ENCODE measurements at places on chromosomes 7 and 10.
A peak's percentile ranks its signal among the peaks of the same experiment; 100 is the strongest.

- no peak for DNase-seq
Observed at GRCh38 chr10:129371541-129371940, 95.5 kb upstream of the MGMT start.

- DNase-seq: no peak
Observed at GRCh38 chr7:95693551-95694333, 78.6 kb upstream of the DYNC1I1 start.

DNA sequence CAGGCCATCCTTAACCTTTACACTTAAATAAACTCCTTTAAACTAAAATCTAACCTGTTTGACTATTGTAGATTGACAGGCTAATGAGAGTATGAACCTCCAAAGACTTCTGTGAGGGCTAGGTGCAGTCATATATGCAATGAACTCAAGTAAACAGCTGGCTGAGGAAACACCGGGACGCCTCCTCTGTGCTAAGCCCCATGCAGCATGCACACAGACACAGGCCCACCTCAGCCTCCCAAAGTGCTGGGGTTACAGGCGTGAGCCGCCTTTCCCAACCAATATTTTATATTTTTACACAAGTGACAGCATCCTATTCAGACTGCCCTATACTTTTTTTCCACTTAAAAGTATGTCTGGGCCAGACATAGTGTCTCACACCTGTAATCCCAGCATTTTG, 1.5 kb upstream of the FXYD4 start:
- no peak for DNase-seq

DNA sequence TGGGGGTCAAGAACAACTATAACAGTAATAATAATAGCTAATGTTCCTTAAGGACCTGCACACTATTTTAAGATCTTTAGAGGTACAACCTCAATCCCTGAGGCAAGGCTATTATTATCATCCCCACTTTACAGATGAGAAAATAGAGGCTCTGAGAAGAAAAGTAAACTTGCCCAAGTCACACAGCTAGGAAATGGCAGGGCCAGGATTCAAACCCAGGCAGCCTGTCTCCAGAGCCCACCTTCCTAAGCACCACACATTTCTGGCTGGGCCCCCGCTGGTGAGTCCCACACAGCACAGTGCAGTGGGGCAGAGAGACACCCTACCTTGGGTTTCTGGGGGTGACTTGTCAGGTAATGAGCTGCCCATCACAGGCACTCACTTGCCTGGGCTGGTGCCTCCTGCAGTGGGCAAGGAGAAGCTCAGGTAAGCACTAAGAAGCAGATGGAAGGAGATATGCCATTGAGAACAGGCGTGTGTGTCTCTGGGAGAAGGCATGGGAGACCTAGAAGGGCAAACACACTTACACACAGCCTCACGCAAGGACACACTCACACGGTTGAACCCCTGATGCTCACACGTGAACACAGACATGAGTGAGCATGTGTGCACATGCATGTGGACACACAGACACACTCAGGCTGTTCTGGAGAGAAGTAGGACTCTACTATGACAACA, 104.4 kb upstream of the ZMIZ1 start:
- DNase-seq: no peak

- no peak for DNase-seq
Observed at GRCh38 chr7:51111241-51111940, 205.2 kb downstream of the COBL start.

DNA sequence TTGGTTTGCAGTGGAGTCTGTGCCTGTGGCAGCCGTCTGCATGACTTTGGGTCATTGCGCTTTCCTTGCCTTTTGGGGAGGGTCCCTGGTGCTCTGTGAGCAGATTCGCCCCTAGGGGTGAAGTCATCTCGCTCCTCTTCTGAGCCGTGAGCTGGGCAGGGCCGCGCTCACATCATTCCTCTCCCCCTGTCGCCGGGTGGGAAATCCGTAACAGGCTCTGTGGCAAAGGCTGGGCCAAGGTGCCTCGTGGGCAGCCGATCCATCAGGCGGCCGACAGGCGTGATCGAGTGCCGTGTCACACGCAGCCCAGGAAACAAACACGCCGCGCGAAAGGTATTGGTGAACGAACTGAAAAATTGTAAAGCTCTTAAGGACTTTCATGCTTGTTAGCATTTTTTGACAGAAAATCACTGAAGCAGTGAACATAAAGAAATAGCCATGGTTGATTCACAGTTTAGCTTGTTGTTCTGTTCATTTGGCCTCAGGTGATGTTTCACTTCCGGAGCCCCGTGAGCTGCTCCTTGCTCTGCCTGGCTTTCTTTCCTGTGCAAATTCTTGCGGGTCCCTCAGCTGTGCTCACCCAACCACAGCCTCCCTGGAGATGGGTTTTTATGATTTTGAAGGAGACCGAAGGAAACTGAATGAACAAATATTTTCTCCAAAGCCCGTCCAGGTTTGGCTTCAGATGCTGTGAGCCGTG, 122.1 kb downstream of the NKX6-2 start:
- DNase-seq: no peak

GRCh38 chr10:79443338-79444198, 1.9 kb downstream of the ZCCHC24 start:
- DNase-seq: no peak

DNA sequence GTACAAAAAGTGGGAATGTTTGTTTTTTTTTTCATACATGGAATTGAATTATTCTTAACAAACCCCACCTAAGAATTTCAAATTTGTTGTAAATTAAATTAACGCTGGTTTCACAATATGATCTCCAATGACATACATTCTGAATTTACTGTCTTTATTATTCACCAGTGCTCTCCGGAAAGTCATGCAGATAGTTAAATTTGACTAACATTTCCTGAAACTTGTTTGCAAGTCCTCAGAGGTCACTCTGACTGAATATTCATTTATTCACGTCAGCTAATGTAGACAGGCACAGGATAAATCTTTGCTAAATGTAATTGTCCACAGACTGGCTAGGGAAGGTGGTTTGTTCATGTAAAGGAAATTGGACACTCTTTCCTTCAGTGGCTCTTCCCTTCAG, 730.4 kb downstream of the PHTF2 start:
- DNase-seq: no peak

GRCh38 chr10:63628526-63629362, 107.5 kb downstream of the REEP3 start:
- no peak for DNase-seq

- DNase-seq: no peak
Observed at GRCh38 chr7:24200407-24200966, 83.5 kb upstream of the NPY start.

DNA sequence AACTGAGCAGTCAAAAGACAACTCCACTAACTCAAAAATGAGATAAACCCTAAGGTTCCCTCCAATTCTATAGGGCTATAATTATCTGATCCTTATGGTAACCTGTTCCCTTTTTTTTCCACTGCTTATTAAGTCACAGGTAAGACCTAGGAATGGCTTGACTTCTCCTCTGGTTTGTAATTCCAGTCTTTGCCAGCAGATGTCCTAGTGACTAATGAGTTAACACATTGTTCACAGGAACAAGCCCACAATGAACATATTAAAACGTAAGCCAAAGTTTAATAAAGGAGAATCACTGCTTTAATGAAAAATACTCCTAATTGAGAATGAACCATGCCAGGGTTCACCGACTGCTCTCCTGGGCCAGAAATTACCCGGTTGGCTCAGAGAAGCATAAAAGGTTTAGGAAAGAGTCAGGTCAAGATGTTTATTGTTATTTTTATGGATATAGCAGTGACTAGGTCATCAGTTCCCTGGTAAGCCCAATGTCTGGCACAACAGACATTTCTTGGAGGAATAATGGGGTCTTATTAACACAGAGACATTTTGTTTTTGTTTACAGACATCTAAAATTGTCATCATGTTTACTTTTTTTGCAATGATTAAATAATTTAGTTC, 120.1 kb downstream of the ELAPOR2 start:
- no peak for DNase-seq

DNA sequence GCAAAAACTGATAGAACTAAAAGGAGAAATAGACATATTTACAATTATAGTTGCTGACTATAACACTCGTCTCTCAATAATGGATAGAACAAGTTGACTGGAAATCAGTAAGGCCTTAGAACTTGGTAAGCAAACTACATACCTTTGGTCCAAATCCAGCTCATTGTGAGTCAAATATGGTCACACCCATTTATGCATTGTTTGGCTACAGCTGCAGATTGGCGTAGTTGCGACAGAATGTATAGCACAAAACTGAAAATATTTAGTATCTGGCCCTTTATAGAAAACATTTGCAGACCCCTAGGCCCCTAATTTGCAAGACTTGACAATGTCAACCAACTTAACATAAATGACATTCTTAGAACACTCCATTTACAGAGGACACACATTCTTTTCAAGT, 103.6 kb upstream of the EGR2 start:
- DNase-seq: no peak

GRCh38 chr10:28530751-28531150, 2.2 kb upstream of the WAC start:
- DNase-seq: no peak

- no peak for DNase-seq
Observed at GRCh38 chr7:24827589-24827988, 70.3 kb upstream of the GSDME start.

DNA sequence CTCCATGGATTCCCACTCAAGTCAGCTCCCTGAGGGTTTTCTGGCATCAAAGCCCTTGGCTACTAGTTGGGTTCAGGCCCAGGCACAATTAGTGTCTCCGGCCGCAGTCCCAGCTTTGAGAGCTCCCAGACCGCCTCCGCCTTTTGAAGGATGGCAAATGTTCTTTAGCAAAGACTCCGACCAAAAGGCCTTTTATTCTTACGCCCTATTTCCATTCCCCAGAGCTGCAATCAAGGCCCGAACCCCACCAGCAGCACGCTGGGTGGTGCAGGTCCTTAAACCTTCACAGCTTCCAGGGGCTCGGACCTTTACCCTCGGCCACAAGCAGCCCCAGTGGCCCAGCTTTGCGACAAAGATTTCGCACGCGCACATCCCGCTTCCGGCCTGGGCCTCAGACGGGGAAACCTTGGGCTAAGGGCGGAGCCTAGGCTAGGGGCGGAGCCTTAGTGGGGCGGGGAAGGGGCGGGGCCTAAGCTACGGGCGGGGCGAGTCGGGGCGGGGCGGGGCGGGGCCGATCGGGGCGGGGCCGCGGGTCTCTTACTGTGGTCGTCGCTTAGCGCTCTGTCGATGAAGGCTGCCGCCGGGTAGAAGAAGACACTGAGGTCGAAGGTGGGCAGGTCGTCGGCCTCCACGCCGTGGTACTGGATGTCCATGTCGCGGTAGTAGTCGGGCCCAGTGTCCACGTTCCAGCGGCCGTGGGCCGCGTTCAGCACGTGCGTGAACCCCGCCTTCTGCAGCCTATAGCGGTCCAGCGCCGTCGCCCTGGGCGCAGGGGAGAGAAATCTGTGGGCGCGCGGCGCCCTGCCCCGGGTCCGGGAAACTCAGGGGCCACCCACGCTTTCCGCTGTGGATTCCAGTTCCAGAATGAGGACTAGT, 68.0 kb upstream of the SAMD8 start:
- peak; percentile 16 for DNase-seq

DNA sequence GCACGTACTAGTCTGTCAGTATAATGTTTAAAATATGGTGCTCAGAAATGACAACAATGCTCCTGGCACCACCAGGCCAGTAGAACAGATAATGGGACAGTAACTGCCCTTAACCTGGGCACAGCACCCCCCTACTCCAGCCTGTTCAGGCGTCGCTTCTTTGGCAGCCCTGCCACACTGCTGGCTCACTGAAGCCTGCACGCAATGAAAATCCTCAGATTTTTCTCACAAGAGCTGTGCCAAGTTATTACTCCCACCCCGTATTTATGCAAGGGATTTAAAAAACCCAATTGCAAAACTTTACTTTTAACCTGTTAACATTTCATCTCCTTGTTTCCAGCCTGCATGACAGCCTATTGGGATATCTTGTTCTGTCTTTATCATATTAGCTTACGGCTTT, 56.6 kb upstream of the LAMB1 start:
- DNase-seq: no peak

DNA sequence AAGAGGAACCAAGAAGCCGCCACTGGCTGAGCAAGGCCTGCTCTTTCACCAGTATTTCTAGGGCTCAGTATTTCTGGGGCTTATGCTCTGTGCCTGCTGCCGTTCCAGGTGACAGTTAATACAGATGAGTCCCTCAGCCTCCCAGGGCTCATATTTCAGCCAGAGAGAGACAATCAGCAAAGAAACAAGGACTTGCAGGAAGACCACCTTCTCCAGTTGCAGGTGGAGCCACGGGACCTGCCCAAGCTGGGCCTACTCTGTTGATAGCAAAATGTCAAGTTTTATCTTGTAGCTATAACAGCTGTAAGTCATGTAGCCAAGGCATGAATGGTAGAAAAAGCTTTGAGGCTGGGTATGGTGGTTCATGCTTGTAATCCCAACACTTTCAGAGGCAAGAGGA, 42.7 kb downstream of the NPTX2 start:
- no peak for DNase-seq

DNA sequence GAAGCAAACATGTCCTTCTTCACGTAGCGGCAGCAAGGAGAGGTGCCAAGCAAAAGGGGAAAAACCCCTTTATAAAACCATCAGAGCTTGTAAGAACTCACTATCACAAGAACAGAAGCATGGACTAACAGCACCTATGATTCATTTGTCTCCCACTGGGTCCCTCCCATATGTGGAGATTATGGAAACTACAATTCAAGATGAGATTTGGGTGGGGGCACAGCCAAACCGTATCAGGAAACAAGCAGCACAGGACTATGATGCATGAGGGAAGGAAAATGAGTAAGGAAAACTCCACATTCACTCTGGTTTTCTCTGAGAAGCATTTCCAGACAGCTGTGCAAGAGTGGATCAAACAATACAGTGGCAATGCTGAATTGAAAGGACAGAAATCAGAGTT, 81.6 kb downstream of the RSU1 start:
- no peak for DNase-seq

DNA sequence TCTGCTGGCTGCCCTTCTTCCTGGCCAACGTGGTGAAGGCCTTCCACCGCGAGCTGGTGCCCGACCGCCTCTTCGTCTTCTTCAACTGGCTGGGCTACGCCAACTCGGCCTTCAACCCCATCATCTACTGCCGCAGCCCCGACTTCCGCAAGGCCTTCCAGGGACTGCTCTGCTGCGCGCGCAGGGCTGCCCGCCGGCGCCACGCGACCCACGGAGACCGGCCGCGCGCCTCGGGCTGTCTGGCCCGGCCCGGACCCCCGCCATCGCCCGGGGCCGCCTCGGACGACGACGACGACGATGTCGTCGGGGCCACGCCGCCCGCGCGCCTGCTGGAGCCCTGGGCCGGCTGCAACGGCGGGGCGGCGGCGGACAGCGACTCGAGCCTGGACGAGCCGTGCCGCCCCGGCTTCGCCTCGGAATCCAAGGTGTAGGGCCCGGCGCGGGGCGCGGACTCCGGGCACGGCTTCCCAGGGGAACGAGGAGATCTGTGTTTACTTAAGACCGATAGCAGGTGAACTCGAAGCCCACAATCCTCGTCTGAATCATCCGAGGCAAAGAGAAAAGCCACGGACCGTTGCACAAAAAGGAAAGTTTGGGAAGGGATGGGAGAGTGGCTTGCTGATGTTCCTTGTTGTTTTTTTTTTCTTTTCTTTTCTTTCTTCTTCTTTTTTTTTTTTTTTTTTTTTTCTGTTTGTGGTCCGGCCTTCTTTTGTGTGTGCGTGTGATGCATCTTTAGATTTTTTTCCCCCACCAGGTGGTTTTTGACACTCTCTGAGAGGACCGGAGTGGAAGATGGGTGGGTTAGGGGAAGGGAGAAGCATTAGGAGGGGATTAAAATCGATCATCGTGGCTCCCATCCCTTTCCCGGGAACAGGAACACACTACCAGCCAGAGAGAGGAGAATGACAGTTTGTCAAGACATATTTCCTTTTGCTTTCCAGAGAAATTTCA, 1.7 kb downstream of the ADRB1 start:
- DNase-seq: peak; percentile 5

GRCh38 chr7:48074204-48074654, 14.8 kb upstream of the UPP1 start:
- no peak for DNase-seq

- DNase-seq: no peak
Observed at GRCh38 chr10:52578871-52579405, 193.6 kb downstream of the MBL2 start.

Measured in stimulated activated CD8-positive, alpha-beta memory T cell treated with anti-CD3 and anti-CD28 coated beads, Interleukin-12 subunit alpha, Interleukin-12 subunit beta, amount 100 ng/mL, for 1 hour (primary cell).